ENCODE measurements at places on chromosomes 5 and 9.

DNA sequence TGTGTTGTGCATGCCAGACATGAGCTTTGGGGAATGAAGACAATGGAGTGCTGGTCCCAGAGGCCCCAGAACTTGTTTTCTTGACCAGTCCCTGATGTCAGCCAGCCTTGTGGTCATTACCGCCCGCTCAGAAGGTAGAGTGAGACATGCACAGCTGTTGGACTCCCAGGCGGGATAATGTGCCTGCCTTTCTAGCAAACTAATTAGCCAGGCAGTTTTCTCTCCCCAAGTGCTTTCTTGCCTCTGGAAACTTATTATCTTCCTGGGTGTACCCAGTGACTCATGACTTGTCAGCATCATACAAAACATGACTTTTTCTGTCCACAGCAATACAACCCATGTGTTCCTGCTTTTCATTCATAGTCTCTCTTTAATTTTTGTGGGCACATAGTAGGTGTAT lies 131.1 kb downstream of the RMI1 start:
- no peak for DNase-seq

GRCh38 chr9:98977246-98977714 lies 33.6 kb downstream of the COL15A1 start:
- no peak for DNase-seq

DNA sequence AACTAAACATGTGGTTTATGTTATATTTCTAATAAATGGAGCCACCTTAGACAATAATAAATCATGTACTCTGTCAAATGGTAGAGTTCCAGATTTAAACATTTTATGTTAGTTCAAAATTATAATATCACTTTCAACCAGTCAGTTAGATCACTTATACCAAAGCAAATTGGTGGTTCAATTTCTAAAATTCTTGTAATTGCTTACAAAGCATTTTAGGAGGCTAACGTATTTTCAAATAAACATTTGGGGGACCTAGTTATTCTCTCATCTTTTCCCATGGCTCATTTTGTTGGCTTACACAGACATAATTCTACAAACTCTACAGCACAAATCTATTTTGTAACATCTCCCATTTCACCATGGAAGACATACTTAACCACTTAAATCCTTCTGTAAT lies 39.9 kb downstream of the EDIL3 start:
- no peak for DNase-seq

GRCh38 chr9:136011703-136012496 lies 50.7 kb upstream of the UBAC1 start:
- no peak for DNase-seq
